GDM1 (cell line): ENCODE measurements at places on chromosomes 2 and 18.

GRCh38 chr18:77567205-77567604 lies 317.6 kb downstream of the GALR1 start:
- no peak for DNase-seq

GRCh38 chr2:192051533-192051932 lies 143.2 kb downstream of the TMEFF2 start:
- DNase-seq: no peak

DNA sequence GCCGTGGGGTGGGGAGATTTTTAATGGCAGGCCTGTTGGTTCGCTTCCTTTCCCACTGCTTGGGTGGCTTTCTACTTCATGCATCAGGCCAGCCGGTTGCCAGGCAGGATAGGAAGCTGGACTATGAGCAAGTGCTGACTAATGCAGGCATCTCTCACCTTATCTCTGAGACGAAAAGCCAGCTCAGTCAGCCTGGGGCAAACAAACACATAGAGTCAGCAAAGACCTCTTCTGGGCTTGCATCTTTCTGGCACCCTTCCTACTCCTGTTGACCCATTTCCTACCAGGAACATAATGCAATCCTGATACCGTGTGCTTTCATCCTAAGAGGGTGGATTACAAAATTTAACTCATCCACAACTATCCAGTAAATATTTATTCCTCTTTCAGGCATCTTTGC lies 416.6 kb upstream of the MEX3C start:
- DNase-seq: no peak

DNA sequence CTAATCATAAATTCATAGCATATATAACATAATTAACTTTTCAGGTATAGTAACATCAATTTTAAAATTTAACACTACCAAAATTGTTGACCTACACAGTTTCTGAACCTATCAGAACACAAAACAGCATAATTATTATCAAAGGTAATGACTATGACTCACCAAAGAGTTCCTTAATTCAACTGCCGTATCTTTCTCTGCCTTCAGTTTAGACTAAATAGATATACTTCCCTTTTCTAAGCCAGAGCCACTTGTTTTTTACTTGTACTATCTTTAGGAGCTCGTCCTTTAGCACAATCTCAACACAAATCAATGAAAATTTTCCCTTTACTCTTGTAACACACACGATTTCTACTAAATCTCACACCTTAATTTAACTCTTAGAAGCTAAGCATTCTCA lies 54.4 kb downstream of the CCDC88A start:
- peak; percentile 11 for DNase-seq

DNA sequence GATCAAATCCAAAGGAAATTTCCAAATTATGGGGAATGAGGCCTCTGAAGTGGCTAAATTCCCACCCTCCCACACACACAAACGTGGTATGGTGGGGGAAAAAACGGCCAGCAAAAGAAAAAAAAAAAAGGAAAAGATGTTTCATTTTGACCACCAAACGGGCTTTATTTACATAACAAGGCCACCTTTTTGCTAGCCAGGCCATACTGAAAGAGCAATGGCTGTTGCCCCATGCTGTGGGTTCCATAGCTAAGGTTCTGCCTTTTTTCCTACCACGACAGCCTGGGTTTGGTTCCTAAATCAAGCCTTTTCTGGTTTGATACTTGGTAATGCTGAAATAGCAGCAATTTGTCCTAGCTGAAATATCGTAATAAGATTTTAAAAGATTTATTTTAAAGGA lies 14.0 kb upstream of the IL1B start:
- DNase-seq: no peak

DNA sequence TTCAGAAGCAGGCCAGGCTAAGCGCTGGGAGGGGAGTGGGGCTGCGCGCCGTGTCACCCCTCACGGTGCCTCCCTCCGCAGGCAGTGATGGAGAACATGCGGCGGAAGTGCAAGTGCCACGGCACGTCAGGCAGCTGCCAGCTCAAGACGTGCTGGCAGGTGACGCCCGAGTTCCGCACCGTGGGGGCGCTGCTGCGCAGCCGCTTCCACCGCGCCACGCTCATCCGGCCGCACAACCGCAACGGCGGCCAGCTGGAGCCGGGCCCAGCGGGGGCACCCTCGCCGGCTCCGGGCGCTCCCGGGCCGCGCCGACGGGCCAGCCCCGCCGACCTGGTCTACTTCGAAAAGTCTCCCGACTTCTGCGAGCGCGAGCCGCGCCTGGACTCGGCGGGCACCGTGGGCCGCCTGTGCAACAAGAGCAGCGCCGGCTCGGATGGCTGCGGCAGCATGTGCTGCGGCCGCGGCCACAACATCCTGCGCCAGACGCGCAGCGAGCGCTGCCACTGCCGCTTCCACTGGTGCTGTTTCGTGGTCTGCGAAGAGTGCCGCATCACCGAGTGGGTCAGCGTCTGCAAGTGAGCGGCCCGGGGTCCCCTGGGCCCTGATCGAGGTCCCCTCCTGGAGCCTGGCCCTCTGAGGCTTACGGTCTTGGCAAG lies 12.2 kb downstream of the WNT10A start:
- peak; percentile 66 for DNase-seq

- DNase-seq: no peak
Measured at GRCh38 chr2:152480821-152481399, 145.9 kb downstream of the FMNL2 start.

DNA sequence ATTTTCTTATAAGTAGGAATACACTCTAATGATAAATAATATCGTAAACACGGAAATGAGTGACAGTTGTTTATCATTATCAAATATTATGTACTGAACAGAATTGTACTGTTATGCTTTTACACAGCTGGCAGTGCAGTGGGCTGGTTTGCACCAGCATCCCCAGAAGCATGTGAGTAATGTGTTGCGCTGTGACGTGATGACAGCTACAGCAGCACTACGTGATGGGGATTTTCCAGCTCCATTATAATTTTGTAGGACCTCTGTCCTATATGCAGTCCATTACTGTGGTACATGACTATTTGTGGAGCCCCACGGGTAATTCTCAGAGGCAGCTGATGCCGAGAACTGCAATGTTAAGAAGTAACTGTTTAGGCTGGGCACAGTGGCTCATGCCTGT lies 77.3 kb upstream of the ATG16L1 start:
- no peak for DNase-seq

DNA sequence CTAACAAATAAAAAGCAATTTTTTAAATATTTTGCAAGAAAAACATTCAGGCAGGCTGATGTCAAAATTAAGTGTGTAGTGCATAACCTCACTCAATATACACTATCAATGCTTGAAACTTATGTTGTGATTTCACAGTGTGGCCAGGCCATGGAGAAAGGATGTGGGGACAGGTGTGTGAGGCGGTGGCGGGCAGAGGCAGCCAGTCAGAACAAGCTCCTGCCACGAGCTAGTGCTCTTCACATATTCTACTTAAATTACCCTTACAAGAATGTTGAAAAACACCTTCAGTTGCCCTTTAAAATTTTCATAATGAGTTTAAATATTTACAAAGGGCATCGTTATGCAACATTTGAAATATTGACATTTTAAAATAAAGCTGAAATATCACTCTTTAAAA lies 43.2 kb downstream of the CYB5A start:
- DNase-seq: no peak

- no peak for DNase-seq
Measured at GRCh38 chr2:127193164-127193966, 26.7 kb downstream of the CYP27C1 start.

DNA sequence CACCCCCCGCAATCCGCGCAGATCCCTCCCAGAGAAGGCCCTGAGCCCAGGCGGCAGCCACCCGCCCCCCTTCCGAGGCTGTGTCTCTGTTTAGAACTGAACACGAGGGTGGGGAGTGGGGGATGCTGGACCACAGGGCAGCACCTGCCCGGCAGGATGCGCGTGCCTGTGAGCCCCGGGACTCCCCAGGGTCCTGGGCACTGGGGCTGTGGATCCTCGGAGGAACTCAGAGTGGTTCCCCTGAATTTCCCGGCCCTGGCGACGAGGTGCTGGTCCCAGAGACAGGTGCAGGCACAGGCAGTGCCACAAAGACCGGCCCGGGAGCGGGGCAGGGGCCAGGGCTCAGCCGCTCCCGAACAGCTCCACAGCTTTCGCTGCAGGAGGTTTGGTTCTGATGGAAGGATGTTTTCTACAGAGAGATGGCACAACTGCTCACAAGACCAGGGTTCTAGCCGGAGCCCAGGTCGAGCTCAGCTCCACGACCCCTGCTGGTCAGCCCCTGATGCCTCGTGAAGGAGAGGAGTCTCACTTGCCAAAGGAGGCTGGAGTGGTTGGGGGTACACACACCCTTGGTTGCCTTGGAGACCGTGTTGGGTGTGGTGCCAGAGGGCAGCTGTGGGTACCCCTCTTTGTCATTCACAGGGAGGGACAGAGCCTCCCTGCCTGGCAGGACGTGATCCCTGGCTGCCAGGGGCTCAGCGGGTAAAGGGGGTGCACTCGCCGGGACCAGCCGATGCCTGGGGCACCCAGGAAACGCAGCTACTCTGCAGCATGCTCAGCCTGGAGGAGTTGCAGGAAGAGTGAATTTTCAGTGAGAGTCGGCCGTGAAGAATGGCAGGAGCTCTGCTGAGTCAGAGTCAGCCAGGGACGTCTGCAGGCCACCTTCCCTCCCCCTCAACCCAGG lies 4.4 kb upstream of the NEU4 start:
- DNase-seq: peak; percentile 55
